T-cell (primary cell): ENCODE measurements at places on chromosomes 7 and 10.

DNA sequence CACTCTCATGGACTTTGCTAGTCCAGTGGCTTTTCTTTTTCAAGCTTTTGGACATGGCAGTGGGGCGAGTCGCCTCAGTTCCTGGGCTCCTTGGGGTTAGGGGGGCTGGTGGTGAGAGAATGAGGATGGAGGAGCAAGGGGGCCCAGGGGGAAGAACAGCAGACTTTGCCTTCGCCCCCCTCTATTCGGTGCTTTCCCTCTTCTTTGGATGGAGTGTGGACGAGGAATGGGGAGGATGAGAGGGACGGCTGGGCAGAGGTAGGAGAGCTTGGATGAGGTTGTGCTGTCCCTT lies 255 bp downstream of the MAGI2 start:
- DNase-seq: no peak

GRCh38 chr7:19663816-19664462 lies 44.9 kb downstream of the POLR1F start:
- DNase-seq: no peak

DNA sequence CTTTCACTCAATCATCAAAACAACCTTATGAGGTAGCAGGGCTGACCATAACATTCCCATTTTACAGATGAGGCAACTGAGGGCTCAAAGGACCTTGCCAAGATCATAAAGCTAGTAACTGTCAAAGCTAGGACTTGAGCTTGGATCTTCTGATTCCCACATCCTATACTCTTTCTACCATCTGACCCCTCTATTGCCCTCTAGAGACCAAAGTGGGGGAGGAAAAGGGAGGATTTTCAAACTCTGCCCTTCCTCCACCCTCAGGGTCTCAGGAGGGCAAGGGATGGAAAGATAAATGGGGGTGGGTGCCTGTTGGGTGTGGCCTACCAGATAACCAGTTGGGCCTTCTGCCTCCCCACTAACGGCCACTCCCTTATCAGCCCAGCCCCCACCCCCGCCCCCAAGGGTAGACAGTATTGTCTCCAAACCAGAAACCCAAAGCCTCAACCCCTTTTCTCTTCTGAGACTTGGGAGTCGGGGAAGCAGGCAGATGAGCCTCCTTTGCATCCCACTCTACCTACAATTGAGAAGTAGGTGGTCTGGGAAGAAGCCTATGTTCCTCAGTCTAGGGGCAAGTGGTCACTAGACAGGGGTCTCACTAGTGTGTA lies 7.9 kb downstream of the LDB1 start:
- no peak for DNase-seq

- DNase-seq: no peak
These were observed 38.9 kb downstream of the JAKMIP3 start for GRCh38 chr10:132104471-132105301.

GRCh38 chr7:725223-726005 lies 1.1 kb upstream of the DNAAF5 start:
- no peak for DNase-seq

DNA sequence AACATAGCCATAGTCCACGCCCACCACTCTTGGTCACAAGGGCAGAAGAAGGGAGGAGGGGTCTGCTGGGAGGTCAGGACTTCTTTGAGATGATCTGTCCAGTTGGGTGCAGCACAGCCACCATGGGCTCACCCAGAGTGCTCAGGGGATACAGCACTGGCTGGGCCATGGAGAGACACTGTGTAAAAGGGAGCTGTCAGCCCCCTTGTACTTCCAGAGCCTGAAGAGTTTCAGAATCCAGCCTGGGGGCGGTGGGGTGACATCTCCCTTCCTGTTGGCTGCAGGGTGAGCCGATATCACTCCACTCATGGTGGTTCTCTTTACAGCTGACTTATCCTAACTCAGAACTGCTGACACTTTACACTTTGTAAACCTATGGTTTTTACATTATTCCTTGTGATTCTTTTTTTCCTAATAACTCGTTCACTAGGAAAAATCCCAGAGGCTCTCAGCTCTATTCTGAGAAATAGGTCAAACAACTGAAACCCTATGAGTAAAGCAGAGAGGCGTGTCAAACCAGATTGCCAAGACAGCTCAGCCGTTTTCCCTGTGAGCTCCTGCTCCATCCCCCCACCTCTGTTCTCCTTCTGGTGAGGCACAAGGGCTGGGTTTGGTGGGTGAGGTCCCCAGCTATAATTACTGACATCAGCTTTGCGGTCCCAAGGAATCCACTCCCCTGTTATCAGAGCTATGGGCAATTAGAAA lies 3.2 kb upstream of the MRPS24 start:
- no peak for DNase-seq

DNA sequence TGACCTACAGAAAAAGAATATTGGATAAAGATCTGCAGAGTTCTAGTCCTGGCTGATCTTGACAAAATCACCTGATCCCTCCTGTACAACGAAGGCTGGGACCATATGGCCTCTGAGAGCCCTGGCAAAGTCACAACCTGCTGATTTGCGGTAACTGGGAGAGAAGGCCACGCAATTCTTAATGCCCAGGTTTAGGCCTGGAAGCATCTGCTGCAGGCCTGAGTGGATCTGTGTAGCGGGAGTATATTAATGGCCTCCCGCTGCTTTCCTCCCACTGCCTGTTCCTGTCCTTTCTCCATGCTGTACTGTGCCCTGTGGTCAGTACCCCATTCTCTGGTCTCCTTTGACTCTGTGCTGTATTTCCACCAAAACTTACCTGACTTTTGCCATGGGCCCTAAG lies 24.2 kb downstream of the AKR1B1 start:
- DNase-seq: no peak

DNA sequence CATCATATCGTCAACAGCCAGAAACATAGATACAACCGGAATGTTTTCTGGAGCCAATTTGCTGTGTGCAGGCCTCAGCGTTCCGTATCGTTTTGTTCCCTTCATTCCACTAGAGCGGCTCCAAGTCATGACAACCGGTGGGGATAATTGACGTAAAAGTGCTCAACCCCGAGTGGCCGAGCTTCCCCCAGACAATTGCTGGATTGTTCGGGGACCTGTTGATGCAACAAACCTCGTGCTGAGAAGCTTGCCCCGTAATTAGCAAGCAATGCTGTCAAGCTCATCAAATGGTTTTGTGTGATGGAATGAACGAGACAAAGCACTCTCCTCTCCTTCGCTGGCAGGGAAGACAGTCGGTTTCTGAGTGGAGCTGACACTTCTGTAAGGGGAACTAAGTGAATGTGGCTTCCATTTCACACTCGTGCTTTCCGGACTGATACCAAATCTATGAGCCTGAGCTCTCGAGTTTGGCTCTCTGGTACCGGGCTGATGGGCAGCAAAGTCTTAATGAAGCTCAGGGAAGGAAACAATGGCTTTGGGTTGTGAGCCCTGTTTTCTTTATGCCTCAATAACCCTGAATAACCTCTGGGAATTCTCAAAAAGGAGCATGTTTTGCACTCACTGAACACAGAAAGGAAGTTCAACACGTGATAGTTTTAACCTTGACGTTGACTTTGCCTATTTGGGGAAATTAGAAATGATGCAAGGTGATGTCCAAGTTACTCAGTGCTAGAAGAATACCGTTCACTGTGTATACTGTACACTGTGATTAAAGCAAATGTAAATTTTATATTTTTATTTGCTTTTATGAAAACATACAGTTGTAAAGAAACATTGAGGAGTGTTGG lies 220.5 kb downstream of the BAMBI start:
- DNase-seq: no peak

GRCh38 chr10:32600317-32600716 lies 154.4 kb downstream of the CCDC7 start:
- DNase-seq: no peak

- DNase-seq: peak; percentile 53
These were observed 65.2 kb downstream of the GOLGA7B start for GRCh38 chr10:97914837-97915211.

DNA sequence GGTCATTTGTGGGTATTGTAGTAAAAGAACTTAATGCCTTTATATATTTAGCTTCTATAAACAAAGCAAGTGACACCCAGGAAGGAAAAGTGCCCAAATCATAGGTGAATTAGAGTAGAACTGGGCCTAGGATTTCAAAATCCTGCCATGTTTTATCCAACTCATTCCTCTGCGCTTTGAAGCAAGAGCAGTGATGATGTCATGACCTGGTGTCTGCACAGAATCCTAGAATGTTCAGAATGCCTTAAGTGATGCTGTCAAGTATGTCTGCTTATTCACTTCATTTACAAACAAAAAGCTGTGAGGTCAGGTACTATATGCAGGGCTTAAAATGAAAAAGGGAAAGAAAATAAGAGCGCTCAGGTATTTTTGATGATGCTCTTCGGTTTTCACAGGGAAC lies 737.2 kb upstream of the ANKRD30A start:
- DNase-seq: no peak

DNA sequence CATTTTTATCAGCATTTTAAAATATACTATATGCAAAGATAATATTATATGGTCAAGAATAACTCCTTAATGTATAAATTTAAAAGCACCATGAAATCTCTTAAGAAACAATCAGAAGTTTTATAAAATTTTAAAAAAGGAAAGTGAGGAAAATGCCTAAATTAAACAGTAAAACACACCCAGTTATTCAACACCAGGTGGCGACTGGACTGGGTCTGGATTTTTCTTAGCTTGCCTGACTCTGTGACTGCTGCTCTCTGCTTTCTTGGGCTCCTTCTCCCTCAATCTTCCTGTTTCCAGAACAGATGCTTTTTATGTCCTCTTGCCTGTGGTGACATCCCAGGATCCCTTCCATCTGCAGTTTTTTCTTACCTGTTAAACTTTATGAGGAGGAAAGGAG lies 200.3 kb downstream of the BICC1 start:
- no peak for DNase-seq

GRCh38 chr7:50594734-50595485 lies 29.7 kb upstream of the DDC start:
- DNase-seq: no peak

DNA sequence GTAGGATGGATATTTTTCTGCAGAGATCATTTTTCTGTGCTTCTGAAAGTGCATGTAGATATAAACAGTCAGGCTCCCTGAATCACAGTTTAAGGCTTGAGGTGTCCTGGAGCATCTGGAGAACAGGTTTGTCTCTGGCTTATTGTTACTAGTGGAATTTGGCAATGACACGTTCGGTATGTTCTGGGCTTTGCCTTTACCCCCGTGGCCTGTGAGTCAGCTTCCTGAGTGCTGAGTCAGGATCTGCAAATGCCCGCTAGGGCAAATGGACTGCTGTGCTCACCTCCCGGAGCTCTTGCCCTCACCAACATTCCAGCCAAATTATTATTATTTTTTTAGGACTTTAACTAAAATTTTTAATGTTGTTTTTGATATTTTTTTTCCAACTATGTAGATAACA lies 192.5 kb upstream of the PRSS1 start:
- DNase-seq: no peak

- no peak for DNase-seq
These were observed 229.5 kb upstream of the ADARB2 start for GRCh38 chr10:1966712-1967376.

GRCh38 chr7:157000741-157001653 lies 9.5 kb downstream of the MNX1 start:
- no peak for DNase-seq

- no peak for DNase-seq
These were observed 122.5 kb upstream of the LANCL2 start for GRCh38 chr7:55242613-55243012.

- DNase-seq: no peak
These were observed 96.7 kb downstream of the SEMA3D start for GRCh38 chr7:85090143-85090542.

DNA sequence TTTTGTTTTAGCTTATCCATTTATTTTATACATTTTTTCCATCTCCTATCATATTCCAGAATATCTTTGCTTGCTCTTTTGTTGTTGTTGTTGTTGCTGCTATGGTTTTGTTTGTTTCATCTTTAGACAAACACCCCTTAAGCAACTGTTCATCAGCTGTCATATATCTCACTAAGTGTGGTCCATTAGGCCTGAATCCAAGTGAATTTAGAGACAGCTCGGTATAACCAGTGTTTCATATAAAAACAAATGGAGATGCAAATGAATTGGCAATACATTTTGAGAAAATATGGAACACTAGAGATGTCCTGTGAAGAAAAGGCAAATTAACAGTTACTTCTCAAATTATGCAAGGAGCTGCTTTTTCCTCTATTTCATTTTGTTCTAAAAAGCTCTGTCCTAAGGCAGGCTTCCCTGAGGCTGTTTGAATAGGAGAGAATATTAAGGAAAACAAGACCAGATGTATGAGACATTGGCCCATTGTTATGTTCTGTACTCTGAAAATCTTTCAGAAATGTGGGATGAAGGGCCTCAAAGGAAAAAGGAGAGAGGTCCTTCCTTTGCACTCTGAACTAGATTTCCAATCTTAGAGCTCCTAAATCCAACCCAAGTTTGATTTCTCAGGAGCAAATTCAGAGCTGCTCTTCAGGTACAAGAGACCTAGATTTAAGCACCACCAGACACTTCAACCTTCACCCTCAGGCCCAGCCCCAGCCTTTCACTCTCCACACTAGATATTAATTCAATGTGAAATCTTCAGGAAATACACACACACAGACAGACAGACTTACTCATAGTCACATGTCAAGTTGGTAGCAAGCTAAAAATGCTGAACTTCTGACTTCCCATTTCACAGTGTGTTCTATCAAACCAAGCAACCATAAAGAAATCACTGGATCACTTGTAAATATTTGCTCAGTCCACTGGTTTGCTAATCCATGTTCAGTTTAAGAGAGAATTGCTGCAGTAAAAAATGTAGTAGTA lies 5.4 kb downstream of the TFEC start:
- no peak for DNase-seq

GRCh38 chr10:106226142-106226541 lies 938.4 kb downstream of the SORCS1 start:
- no peak for DNase-seq

DNA sequence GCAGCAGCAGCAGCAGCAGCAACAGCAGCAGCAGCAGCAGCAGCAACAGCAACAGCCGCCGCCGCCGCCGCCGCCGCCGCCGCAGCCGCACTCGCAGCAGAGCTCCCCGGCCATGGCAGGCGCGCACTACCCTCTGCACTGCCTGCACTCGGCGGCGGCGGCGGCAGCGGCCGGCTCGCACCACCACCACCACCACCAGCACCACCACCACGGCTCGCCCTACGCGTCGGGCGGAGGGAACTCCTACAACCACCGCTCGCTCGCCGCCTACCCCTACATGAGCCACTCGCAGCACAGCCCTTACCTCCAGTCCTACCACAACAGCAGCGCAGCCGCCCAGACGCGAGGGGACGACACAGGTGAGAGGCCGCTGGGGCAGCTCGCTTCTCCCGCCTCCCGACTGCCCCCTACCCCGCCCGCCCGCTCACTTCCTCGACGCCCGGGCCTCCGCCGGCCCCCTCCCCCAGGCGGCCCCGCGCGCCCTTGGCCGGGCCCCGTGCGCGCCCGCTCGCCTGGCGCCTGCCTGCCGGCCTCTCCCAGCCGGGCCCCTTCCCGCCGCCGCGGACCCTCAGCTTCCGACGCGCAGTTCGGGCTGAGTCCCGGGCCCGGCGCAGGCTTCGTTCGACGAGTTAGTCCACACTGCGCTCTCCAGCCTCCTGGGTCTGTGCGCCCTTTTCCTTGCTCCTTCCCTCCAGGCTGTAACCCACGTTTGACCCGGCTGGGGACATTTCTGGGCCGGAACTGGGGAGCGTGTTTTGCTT lies 882 bp downstream of the DLX6 start:
- no peak for DNase-seq

DNA sequence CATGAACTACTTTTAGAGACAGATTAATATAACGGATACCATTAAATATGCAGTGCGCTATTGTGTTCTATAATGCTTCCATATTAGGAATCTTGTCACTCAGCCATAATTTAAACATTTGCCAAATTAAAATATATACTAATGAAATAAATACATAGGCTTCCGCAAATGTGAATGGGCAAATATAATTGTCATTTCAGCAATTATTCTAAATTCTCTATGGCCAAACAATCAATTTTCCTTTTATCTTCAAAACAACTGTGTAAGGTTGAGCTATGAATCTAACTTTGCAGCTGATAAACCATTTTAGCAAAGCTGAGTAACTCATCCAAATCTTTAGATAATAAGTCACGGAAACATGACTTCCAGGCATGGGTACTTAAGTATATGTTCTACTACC lies 20.7 kb upstream of the TSPAN13 start:
- DNase-seq: no peak
